T-helper 9 cell (primary cell): ENCODE measurements at places on chromosomes 2 and 18.

GRCh38 chr2:69097148-69097610 lies 84.2 kb downstream of the ANTXR1 start:
- DNase-seq, result no peak

- DNase-seq, result no peak
Observed at GRCh38 chr2:219632760-219633105, 5.3 kb downstream of the SLC4A3 start.

GRCh38 chr2:241577413-241578122 lies 19.0 kb downstream of the BOK start:
- DNase-seq, result no peak

DNA sequence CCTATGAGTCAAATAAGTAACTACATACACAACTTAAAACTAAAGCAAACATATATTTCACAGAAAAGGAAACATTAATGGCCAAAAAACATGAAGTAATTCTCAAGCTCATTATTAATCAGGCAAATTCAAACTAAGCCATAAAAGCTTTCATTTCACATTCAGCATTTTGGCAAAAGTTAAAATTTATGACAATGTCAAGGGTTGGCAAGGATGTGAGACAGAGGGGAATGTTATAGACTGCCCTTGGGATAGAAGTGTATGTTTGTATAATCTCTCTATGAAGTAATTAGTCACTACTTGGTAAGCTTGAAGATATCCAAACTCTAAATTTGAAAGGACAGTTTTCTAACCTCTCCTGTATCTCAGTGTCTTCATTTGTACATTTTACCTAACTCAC lies 539.4 kb downstream of the RIT2 start:
- DNase-seq, result no peak

- no peak for DNase-seq
Observed at GRCh38 chr2:165406173-165406572, 63.3 kb upstream of the CSRNP3 start.
